ENCODE measurements at places on chromosomes 1 and 21.

DNA sequence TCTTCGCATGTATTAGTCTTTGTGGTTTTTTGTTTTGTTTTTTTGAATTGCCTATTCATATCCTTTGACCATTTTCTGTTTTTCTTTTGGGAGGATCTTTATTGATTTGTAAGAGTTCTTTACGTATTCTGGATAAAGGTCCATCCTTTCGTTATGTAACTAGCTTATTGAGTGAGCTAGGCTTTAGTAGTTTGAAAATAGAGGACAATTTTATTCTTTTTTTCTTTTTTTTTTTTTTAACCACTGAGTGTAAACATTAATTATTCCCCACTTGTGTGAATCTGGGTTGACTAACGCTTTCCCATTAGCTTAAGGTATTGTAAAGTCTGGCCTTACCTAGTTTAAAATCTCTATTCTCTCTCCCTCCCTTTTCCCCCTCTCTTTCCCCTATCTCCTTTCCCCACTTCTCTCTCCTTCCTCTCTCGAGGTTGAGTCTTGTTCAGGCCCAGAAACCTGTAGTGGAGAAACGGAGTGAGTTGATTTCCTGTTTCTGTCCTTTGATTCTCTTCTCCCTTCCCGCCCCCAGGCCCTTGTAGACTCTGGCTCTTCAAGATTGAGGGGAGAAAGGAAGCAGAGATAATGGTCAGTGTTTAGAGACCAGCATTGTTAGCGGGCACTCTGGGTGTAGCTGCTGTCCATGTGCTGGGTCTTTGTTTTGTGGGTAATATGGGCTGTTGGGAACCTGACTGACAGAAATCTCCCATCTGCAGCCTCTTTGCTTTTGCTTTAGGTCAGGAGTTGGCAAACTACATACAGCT is 1.5 kb downstream of the MORC3 start:
- DNase-seq: peak; percentile 68

DNA sequence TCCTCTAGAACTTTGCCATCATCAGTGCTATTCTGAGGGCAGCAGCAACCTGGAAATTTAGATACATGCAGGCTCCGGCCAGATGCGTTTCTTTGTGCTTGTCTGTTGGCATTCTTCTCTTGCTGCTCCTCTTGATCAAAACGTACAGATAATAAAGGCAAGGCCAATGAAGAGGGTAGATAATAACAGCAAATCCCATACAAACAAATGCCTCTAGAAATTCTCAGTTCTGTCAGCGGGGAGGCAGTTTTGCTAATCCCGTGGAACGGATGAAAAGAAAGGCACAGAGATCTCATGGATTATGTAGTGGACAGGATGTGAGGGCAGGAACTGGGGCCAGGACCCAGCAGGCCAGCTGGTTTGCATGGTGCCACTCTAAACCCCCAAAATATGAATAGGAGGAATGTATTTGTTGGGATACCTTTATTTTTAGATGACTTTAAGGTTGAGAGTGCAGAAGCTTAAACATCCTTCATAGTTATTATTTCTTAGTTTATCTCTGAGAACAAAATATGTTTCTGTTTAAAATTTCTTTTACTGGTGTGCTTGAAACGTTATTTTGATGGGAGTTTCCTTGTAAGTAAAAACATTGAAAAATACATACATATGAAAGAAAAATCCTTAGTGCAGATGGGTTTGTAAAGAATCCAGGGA is 1.5 kb downstream of the ITSN1 start:
- no peak for DNase-seq

DNA sequence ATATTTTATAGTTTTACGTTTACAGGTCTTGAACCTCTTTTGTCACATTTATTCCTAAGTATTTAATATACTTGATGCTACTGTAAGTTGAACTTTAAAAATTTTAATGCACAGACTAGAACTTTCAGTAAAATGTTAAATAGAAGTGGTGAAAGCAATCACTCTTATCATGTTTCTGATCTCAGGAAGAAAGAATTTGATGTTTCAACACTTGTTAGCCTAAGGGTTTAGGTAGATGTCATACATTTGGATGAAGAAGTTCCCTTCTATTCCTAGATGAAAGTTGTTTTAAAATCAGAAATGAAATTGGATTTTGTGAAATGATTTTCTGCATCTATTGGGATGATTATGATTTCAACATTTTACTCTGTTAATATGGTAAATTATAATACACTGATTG is 63.6 kb upstream of the TTLL7 start:
- DNase-seq: no peak

DNA sequence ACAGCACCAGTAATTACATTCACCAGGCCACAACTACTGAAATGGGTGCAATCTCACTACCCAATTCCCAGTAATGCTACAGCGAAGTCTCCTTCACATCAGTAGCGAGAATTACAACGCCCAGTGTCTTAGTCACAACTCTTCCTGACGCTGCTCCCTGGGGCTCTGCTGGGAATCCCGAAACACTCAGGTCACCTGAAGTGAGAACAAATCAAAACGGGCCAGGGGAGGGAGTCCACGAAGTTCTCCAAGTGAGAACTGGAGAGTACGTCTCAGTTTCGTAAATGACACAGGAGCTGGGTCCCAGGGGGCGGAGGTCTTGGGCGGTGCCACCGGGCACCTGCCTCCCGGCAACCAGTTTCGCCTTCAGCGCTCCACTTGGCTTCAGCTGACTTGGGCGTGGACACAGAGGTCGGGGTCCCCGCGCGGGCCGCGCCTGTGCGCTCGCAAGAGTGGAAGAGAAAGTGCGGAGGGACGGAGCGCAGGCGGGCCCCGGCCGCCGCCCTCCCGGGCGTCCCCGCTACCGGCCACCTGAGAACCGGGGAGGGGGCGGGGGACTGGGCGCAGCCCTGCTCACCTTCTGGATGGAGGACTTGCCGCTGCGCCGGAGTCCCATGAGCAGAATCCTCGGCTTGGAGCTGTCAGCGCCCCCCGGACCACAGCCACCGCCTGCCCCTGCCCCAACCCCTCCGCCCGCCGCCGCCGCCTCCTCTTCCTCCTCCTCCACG is 575 bp downstream of the RRAGC start:
- DNase-seq: no peak

GRCh38 chr21:42276076-42276475 is 39.1 kb downstream of the TFF3 start:
- DNase-seq: no peak

DNA sequence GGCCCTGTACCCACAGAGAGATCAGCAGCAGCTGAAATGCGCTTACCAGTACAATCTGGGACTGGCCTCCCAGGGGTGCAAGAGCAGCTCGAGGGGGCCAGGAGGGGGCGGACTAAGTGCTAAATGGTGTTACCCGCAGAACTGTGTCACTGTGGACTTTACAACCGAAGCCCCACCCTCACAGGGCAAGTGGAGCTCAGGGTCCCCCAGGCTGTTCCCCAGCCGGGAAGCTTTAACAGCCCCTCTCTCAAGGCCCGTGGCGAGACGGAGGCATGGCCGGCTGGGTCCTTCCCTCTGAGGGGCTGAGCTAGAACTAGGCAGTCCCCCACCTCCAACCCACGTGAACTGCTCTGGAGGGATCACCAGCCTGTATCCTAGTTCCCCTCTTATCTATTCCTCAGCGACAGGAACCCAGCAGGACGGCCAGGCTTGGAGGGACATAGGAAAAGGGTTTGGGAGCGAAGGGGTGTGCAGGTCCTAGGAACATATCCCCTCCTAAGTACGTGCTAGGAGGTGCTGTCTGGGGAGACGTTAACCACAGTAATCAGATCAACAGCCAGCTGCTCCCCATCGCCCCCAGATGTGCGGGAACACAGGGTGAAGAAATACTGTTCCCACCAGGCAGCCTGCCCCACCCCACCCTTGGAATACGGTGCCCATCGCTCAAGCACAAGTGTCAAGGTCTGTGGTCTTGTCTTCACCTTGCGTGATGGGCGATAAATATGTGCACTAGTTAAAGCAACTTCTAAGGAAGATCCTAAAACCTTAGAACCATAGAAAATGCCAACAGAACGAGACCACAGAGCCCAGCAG is 24.4 kb downstream of the ZBTB17 start:
- peak; percentile 54 for DNase-seq

- DNase-seq: peak; percentile 27
Measured at GRCh38 chr1:24329331-24329730, 10.2 kb downstream of the GRHL3 start.

DNA sequence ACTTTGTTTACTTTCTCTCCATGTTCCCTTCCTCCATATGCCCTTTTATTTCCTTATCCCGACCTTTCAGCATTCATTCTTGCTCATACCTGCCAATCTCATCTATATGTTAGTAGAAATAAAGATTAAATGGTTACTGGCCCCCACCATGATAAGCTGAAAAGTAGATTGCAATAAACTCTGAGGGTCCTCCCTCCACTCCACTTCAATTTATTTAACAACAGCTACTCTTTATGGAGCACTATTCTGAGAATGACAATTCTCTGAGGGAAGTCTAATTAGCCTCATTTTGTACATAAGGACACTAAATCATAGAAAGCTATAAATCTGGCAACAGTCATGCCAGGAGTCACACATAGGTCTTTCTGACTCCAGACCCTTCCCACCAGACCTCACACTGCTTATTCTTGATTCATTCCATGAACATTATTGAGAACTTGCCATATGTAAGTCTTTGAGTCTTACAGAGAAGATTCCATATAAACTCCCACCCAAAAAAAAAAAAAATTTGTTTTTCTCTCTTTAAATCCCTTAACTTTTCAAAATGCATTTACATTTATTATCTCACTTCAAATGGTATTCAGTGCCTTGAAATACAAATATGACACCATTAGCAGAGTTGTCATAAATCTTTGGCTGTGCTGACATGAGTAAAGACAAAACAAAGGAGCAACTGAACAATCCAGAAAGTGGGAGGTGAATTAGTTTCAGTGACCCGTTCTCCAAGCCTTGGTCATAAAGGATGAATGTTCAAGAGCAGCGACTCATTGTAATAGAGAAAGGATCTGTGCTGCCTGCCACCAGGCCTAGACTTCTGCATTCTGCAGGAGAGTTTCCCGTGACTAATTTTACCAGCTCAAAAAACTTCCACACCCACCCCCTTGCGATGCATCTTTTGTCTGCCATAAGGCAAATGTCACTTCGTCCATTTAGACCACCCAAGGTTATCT is 28.5 kb downstream of the PALMD start:
- DNase-seq: no peak

DNA sequence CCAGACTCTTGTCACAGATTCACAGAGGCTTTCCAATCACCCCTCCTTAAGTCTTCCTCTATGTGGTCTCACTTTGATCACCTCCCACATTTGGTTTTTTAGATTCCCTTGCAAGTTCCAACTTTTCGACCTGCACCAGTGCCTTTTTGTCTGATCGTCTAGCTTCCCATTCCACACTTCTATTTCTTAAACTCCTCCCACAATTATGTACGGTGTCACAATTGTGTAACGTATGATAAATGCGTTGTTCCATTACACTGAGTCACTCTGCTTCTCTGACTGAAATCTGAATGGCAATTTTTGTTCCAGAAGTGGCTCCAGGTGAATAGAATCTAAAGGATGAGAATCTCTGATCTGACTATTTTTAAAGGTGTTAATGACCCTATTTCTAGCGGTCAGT is 320.1 kb downstream of the LMX1A start:
- no peak for DNase-seq

- DNase-seq: no peak
Measured at GRCh38 chr1:14759843-14760242, 161.4 kb downstream of the KAZN start.

DNA sequence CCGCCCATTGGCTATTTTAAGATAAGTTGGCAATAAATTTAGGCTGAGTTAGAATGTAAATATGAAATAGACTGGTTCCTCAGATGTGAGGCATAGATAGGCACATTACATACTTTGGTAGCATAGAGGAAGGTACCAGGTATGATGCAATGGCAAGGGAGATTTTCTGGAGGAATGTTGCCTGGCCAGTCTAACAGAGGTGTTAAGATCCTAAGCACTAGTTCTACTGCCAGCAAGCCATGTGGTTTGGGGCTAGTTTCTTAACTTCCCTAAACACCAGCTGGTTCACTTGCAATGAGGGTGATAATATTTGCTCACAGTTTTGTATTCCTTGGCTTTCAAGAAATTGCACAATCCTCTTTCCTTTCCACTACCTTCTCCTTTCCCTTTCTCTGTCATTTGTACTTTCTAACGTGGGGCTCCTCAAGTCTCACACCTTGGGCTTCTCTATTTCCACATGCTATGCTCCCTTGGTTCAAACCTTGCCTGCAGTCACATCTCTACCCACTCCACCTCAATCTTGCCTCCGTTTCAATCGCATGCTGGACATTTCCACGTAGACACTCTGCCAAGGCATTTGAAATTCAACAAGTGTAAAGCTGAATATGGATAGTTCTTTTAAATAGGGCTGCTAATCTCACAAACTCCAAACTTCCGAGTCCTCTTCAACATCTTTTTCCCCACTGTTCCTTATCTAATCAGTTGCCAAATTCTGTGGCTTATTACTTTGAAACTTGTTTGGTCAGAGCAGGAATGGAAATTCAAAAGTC is 4.7 kb upstream of the CD55 start:
- peak; percentile 52 for DNase-seq

DNA sequence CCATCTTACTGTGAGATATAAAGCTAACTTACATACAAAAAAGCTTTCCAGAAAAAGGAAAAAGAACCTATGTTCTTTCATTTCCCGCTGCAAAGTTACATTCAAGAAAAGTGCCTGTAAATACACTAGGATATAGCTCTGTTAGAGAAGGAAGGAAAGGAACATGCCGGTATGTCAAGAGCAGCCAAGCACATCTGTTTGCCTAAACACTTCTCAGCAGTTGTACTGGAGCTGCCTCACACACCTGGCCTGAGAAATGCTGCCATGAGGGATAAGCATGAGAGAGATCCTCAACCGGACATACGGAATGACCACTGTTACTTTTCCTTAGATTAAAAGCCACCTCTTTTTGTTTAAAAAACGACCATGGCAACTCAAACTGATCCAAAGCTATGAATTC is 189.7 kb downstream of the RERE start:
- no peak for DNase-seq

- DNase-seq: no peak
Measured at GRCh38 chr1:54989473-54989872, 9.0 kb downstream of the TMEM61 start.

DNA sequence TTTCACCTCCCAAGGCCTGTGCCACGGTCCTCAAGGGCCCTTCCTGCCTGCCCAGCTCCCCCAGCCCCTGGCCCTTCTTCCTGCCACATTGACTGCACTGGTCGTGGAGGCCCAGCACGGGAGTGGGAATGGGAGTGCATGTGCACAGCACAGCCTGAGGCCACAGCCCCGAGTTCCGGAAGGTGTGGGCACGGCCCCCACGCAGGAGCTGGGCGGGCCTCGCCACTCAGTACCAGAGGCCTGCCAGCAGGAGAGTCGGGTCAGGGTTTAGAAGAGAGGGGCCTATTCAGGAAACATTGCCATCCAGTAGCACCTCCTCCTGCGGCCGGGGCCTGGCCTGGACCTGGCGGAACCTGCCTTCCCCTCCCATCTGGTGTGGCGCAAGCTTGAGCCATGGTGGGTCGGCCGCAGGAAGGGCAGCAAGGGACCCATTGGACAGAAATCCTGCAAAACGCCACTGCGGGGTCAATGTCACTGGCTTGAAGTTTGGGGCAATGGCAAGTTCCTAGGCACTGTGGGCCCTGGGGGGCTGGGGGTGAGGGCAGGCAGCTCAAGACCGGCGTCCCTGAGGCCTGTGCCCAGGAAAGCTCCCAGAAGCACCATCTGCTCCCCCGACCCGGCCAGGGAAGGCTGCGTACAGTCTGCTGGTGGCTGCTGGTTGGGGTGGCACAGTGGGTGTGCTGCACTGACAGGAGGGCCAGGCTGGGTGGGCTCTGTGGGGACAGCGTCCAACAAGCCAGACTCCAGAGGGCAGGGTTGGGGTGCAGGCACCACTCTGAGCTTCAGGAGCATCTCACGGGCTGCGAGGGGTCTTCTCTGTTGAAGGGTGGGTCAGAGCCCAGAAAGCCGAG is 1.8 kb upstream of the TMEM52 start:
- DNase-seq: no peak

- no peak for DNase-seq
Measured at GRCh38 chr1:234331507-234331906, 41.7 kb upstream of the COA6 start.

- no peak for DNase-seq
Measured at GRCh38 chr1:22283596-22283995, 140.7 kb upstream of the WNT4 start.

Data from CMK (cell line).